ENCODE measurements at places on chromosomes 4 and X.

DNA sequence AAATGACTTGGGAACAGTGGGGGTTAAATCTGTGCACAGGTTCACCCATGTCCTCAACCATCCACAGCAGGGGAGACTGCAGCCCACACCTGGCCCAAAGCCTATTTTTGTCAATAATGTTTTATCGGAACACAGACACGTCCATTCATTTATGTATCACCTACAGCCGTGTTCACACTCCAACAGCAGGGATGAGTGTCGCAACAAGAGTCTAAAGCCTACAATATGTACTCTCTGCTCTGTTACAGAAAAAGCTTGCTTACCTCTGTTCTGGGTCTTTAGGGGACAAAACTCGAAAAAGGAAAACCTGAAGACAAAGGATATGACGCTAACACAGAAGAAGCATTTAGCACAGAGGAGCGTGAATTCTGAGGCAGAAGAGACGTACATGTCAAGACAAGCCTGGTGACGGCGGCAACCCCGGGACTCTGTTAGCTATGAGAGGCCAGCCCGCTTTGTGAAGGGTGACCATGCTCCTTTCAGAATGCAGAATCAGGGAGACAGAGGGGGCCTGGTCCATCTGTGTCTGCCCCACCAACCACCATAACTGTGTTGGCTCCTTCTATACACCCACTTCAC lies 45.5 kb downstream of the AFAP1 start:
- DNase-seq: no peak

DNA sequence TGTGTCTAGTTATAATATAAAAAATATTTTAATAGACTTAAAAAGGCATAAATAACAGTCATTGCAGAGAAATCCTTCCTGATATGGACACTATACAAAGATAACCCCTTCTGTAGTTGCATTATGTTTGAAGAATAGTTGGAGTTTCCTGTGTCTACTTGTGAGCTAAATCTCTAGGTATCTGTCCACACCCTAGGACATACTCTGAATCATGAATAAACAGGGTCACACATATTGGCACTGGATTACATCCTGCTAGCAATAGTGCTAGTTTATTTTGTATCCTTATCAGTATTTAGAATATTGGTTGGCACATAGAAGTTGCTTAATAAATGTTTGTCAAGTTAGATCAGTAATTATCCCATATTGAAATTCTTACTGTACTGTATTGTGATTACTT lies 173.9 kb downstream of the GRXCR1 start:
- DNase-seq: no peak

GRCh38 chr4:76821641-76822040 lies 76.3 kb downstream of the SOWAHB start:
- DNase-seq: no peak

GRCh38 chr4:174387143-174387542 lies 103.4 kb downstream of the CEP44 start:
- DNase-seq: no peak

GRCh38 chrX:281166-281999 lies at the start of gene PLCXD1:
PLCXD1 (plus strand) TSS chrX:281381; CDS start chrX:284188, 2,807 bp downstream.
- DNase-seq: peak; percentile 39

DNA sequence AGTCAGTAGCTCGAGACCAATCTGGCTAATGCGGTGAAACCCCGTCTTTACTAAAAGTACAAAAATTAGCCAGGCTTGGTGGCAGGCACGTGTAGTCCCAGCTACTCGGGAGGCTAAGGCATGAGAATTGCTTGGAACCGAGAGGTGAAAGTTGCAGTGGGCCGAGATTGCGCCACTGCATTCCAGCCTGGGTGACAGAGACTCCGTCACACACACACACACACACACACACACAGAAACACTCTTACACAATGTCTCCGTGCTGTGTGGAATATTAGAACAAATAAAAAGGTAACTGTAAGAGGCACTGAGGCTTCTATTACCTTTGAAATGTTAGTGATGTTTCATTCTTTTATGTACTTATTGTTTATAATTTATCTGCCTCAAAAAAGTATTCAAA lies 326.6 kb downstream of the GPAT3 start:
- no peak for DNase-seq

DNA sequence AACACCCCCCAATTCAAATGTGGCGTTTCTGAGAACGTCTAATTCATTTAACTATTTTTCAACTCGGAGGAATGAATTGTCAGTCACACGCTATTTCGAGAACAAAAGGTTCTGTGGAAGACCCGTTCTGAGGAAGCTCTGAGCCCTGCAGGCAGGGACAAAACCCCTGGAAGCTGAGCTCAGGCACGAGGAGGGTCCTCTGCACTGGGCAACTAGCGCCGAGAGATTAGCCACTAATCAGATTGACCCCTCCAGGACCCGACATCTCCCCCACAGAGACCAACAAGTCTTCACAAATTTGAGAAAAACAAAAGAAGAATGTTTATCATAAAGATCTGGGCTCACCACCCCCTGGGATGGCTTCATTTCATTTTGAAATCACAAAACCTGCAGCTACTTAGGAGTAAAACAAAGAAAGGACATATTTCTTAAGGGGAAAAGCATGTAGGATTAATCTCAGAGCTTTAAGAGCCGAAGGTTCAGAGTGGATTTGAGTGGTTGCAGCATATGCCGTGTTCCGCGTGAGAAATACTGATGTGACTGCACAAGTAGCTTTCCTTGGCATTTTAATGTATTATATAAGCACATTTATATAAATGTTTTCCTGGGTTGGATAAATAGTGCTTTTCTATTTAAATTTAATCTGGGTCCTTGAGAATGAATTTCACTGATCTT lies 41.8 kb downstream of the ADRA2C start:
- no peak for DNase-seq

DNA sequence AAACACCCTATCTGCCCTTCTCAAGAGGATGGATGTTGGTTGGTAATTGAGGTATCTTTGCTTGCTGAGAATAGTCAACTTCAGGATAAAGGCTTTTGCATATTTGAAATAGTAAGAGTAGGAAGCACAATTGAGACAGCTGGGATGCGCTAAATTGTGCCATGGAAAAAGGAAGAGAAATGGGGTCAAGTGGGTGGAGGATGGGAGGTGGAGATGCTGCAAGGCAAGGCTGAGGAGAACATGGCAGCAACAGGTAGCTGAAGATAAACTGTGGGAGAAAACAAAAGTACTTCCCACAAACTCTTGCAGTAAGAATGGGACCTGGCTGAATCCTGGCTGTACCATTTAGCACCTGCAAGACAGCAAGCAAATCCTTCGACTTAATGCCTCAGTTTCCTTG lies 13.9 kb upstream of the CDS1 start:
- no peak for DNase-seq

DNA sequence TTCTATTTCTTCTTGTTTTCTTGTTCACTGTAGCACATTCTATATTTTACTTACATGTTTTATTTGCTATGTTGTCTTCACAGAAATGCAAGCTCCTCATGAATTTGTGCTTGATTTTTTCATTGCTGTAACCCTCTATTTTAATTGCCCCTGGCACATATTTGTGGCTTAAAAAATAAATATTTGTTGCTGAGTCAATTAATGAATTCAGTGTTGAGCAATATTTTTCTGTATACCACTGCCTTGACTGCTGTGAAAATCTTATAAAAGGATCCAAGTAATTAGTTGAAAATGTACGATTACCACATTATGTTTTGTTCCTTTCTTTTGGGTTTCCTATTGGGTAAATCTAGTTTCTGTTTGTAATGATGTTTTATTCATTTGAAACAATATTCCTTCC lies 68.5 kb downstream of the FAM47A start:
- no peak for DNase-seq
